GM12891 (cell line): ENCODE measurements at places on chromosomes 11 and 22.
A peak's percentile ranks its signal among the peaks of the same experiment; 100 is the strongest.

GRCh38 chr11:125892071-125892470, 4.6 kb downstream of the HYLS1 start:
- no peak for DNase-seq

DNA sequence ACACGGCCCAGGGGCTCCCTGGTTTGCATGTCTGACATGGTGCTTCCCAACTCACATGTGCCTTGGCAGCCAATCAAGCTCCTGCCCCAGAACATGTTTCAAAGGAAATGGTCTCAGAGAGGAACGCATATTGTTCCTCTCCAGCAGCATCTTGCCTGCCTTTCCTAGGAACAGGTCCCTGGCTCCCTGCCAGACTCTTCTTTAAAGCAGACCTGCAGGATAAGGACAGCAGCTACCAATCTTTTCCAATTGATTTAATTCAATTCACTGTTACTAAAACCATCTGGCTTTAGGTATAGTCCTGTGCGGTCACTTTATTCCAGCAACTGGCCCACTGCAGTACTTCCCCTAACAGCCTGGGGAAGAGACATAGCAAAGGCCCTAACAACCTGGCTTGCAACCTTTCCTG, 79.9 kb downstream of the AMBRA1 start:
- DNase-seq, result no peak

DNA sequence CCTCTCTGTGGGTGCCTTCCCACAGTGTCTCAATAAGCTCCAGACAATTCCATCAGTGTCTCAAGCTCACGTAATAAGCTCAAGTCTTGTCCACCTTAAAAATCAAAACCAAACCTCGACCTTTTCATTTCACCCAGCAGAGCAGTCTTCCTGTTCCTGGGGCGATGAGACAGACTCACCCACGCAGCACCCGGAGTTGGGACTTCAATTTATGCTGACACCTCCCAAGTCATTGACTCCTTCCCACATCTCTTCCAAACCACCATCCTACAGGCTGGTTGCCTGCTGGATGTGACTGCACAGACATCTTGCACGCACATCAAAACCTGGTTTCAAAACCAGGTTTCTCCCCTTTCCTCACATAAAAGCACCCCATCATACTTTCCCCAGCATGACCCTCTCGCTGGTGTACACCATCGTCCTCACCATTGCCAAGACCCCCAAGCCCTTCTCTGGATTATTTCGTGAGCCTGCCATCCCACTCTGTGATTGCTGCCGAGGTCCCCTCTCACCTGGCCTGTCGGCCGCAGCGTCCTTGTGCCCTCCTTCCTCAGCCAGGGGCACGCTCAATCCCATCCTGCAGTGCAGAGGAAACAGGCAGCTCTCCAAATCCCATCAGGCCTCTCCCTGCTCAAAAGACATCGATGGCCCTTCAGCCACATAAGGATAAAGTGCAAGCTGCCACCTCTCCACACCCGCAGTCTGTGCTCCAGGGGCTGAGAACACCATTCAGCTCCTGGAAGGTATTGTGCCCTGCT, 45.1 kb upstream of the FBXO3 start:
- DNase-seq, result no peak

DNA sequence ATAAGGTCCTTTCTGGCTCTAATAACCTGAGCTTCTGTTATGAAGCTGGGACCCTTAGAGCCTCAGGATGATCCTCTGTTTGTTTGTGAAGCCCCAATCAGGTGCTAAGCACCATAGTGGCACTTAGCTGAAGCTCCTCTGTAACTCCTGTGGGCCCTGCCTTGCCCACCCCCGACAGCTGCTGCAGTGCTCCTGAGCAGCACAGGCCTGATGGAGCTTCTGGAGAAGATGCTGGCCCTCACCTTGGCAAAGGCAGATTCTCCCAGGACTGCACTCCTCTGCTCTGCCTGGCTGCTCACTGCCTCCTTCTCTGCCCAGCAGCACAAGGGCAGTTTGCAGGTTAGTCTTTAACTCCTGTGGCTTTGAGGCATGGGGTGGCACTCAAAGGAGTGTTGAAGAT, 19.0 kb upstream of the CCDC134 start:
- DNase-seq, result no peak

DNA sequence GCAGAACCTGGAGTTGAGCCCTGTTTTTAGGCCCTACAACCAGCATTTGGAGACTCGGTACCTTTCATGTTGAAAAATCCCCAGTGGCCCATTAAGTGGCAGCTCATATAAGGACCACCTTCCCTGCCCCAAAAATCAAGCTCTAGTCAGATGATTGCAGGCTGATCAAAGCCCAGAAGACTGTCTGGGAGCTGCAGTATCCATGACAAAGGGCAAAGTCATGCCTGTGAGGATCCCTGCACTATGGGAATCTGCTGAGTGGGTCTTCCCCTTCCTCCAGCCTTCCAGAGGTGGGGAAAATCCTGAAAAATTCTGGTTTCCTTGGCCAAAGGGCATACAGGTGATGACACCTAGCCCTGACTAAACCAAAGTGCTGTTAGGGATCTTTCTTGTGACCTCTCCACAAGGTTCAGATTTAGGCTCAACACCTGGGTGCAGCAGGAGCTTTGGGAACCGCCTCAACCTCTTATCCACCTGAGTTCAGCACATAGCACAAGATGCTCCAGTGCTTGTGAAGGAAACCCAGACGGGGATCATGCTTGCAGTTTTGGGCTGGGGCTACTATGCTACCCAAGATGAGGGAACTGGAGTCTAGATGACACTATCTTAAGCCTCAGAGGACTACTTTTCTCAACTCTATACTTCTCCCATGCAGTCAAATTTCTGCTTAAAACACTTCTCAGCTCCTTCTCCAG, 1.2 kb upstream of the TRIM3 start:
- no peak for DNase-seq

- no peak for DNase-seq
Measured at GRCh38 chr11:58576887-58577471, 1.3 kb upstream of the LPXN start.

DNA sequence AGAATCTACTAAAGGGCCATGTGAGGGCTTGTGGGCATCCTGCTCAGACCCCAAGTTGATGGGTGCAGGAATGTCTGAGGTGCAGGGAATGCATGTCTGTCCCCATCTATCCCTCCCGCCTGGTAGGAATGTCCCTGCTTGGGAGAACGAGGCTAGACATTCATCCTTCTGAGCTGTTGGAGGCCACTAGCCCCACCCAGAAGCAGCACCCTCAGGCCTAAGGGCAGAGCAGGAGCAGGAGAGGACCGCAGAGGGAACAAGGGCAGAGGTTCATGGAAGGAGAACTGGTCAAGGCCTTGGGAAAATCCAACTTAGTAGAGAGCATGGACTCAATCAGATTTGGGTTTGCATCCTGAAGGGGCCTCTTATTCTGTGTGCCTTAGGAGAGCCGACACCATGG, 22.1 kb upstream of the LMO1 start:
- DNase-seq, result no peak

DNA sequence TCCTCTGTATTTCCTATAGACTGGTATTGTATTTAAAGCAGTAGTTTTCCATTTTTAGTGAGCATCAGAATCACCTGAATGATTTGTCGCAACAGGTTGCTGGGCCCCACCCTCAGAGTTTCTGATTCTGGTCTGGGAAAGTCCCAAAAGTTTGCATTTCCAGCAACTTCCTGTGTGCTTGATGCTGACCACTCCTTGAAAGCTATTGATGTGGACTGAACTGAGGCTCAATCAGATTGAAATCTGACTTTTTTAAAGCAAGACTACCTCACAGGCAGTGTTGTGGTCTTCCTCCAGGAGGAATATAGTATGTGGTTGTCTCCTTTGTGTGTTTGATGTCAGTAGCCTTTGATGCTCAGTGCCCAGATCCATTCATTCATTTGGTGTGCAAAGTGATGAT, 17.2 kb upstream of the MPZL2 start:
- DNase-seq, result no peak

DNA sequence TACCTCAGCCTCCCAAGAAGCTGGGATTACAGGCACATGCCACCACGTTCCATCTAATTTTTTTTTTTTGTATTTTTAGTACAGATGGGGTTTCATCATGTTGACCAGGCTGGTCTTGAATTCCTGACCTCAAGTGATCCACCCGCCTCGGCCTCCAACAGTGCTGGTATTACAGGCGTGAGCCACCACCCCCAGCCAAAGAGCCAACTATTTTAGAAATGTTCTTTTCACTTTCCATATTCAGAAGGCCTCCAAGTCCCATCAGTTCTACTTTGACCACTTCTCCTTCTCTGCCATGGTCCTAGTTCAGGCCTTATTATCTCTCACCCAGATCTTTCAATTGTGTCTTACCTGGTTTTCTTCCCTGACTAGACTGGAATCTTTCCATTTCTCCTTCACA, 48.2 kb downstream of the CCDC83 start:
- no peak for DNase-seq

GRCh38 chr11:117413616-117414015, 86.0 kb downstream of the CEP164 start:
- DNase-seq, result no peak

DNA sequence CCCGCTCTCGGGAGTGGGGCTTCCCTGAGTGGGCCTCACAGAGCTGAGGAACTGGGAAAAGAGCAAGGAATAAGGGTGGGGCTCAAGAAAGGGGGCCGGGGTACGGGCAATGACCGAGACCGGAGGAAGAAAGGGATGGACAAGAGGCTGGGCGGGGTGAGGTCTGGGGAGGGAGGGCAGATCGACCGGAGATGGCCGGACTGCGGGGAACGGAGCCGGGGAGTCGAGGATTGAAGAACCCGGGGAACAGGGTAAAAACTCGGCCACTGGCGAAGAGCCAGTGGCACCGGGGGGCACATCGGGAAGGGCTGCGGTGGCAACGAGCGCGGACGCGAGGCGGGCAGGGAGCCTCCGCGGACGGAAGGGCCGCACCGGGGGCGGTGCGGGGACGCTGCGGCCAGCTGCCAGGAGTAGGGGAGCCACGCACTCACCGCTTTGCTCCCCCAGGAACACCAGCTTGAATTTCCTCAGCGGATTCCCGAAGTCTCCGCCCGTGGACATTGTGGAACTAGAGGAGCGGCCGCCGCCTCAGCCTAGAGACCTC, 667 bp downstream of the RAB6A start:
- DNase-seq, result peak; percentile 18

GRCh38 chr11:114607753-114608459, 12.3 kb upstream of the NXPE4 start:
- DNase-seq, result no peak

DNA sequence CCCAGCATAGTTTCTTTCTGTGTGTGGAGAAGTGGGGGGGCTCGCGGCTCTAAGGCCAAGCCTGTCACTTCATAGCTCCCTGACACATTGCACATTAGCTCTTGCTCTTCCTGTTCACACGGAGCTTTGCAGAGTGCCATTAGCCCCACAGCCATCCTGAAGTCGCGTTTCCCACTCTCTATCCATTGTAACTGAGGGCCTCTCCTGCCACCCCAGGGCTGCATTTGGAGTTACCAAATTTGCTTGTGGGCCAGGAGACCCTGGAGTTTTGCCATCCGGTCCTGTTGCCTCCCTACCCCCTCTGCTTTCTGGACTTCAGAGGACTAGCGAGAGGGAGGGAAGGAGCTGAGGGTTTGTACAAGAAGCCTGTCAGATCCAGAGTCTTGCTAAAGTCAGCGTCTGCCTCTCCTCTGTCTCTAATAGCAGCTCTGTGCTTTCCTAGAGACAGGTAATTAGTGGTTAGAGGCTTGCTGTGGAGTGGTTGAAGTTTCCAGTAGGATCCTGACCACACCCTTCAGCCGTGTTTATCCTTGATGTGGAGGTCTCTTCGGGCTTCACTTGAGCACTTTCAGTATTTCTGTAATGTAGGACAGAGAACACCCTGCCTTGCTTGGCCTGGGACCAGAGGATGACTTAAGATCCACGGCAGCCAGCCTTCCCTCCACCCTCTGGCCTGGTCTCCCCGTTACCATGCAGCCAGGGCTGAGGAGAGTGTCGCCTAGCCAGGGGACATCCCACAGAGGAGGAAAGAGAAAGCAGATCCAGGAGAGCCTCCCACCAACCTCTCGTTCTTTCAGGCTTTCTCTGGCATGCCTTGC, 14.1 kb downstream of the DCPS start:
- no peak for DNase-seq

- DNase-seq, result peak; percentile 8
Measured at GRCh38 chr22:39898997-39899396, 1.9 kb upstream of the GRAP2 start.

GRCh38 chr11:100757646-100758045, 70.6 kb downstream of the ARHGAP42 start:
- no peak for DNase-seq

DNA sequence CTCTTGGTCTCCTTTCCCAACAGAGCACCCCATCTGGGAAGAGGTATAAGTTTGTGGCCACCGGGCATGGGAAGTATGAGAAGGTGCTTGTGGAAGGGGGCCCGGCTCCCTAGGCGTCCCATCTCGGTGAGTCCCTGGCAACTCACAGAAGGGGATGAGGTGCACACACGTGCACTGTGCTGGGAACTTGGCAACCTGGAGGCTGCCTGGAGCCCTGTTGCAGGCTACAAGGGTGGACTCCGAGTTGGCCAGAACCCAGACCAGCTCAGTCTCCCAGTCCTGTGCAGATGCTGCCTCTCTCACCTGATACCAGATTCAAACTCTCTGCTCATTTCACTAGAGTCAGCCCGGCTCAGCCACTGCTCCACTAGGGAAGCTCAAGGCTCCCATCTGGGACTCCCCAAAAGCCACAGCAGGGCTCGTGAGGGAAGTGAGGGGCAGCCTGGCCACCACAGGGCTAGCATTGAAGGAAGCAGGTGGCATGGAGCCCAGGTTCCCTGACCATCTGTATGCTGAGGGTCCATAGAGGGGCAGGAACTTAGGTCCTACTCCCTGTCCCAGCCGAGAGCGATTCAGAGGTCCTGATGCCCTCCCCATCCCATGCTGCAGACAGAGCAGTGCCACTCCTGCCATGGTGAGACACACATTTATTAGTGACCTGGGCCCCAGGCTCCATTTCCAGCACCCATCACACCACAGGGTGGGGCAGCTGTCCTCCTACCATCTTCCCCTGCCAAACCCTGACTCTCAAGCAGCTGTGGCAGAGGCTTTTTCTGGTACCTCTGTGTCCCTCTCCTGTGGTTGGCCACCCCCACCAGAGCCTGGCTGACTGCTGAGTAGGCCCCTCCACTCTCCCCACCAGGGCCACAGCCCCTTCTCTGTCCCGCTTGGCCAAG, 4.0 kb downstream of the PRR33 start:
- no peak for DNase-seq

DNA sequence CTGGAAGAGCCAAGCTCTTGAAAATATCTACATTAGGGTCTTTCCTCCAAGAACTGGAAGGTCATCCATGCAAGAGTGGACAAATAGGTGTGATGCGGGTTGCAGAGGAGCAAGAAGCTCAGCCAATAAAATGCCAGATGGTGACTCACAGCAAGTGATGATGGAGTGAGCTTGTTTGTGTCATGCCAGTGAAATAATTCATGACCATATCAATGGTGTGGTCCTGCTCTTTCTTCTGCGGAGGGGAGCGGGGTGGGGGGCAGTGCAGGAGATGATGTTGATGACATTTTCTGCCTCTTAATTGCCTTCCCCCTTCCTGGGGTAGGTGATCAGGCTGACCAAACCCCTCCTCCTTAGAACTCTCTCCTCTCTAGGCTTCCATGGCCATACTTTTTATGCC, 118.5 kb upstream of the TIMP3 start:
- DNase-seq, result no peak

GRCh38 chr11:27933992-27934829, 173.7 kb downstream of the KIF18A start:
- DNase-seq, result no peak

- peak; percentile 98 for DNase-seq
Measured at GRCh38 chr11:60841797-60842667, at the start of gene CCDC86. Gene CCDC86 (plus strand): TSS chr11:60842113. CDS start chr11:60842125, 12 bp downstream.
